ENCODE measurements at places on chromosomes 6 and 20.

GRCh38 chr6:157531169-157531985, 150.4 kb downstream of the ZDHHC14 start:
- DNase-seq, result no peak

GRCh38 chr6:31654574-31655348, 933 bp upstream of the APOM start:
- no peak for DNase-seq

GRCh38 chr6:27873021-27873940, 38.9 kb downstream of the OR2B2 start:
- peak; percentile 20 for DNase-seq

DNA sequence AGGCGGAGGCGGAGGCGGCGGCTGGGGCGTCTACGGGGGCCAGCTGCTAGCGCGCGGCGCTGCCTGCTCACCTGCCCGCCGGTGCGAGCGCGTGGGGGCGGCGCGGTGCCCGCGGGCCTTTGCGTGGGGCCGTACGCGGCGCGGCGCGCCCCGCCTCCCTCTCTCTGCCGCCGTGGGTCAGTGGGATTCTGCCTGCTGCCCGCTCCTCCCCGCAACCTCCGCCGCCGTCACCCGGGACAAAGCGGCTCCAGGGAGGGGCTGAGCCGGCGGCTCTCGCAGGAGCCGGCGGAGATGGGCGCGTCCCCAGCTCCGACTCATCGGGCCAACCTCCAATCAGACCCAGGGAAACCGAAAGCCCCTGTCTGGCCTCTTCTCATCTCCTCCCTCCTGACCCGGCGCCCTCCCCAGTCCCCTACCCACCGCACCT, at the start of gene RCAN2:
TSS of gene RCAN2 (minus strand) at position 249 of the 427 bp plus-strand sequence.
- no peak for DNase-seq

- no peak for DNase-seq
Measured at GRCh38 chr6:89311853-89312531, 3.1 kb downstream of the GABRR2 start.

GRCh38 chr20:50340541-50340940, 149.9 kb downstream of the CEBPB start:
- no peak for DNase-seq

DNA sequence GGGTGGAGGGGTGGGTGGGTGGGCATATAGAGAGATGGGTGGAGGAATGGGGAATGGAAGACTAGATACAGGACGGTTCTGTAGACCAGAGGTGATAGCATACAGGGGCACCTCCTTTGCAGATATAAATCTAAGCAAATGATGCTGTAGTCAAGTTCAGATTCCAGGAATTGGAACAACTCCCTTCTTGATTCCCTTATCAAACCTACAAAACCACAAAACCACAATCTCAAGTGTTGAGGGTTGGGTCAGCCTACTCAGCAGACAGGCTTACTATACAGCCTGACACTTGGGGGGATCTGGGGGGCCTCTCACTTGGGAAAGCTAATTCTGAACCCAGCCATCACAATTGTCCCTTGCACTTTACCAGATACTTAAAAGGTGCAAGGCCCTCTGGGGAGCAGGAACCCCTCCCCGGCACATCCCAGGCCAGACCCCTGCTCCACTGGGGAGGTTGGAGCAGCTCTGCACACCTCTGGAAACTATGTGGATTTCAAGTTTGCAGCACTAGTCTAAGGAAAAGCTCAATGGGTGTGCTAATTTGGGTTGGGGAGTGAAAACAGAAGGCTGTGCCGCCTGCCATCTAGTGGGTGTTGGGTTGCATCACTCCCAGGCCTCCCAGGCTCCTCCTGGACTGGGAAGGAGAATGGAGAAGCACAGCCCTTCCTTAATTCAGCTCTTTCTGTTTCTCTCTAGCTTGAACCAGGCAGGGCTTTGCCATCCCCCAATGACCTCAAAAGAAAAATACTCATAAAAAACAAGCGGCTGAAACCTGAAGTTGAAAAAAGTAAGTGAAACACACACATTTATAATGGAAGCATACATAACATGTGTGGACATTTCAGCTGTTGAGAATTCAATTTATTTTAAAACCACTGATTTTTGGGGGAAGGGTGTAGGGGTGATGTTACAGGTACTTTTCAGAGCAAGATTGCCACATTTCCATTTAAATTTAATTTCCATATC, 121.2 kb upstream of the LAMP5 start:
- no peak for DNase-seq

DNA sequence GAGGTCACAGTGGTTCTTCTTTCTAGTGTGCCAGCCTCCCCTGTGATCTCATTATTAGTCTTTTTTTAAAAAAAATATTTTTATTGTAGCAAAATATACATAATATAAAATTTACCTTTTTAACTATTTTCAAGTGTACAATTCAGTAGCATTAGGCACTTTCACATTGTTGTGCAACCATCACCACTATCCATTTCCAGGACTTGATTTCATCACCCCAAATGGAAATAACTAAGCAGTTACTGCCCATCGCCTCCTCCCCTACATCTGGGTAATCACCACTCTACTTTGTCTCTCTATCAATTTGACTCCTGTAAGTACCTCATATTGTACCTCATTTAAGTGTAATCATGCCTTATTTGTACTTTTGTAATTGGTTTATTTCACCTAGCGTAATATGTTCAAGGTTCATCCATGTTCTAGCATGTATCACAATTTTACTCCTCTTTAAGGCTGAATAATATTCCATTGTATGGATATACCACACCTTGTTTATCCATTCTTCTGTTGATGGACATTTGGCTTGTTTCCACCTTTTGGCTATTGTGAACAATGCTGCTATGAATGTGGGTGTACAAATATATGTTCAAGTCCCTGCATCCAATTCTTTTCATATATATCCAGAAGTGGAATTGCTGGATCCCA, 68.6 kb upstream of the FYN start:
- no peak for DNase-seq

- no peak for DNase-seq
Measured at GRCh38 chr6:1136415-1136774, 175.5 kb upstream of the FOXQ1 start.

DNA sequence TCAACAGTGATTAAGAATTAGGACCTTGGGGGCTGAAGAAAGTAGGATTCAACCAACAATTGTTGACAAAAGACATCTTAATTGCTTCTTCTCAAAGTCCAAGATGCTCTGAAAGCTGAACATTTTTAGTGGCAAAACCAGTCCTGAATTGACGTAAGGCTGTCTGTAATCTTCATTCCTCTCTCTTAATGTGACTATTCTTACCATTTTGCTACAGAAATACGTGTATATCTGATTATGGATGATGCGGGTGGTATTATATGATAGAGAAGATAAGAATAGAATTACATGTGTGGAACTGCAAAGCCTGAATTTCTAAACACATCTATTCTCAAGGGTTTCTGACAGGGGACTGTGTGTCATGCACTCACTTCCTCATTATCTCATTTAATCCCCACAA, 130.3 kb upstream of the SASH1 start:
- DNase-seq, result no peak

- no peak for DNase-seq
Measured at GRCh38 chr6:105509506-105510331, 106.8 kb upstream of the PREP start.

- DNase-seq, result no peak
Measured at GRCh38 chr6:169719117-169719516, 5.2 kb downstream of the PHF10 start.

- DNase-seq, result no peak
Measured at GRCh38 chr6:157849288-157850017, 26.4 kb downstream of the SNX9 start.

DNA sequence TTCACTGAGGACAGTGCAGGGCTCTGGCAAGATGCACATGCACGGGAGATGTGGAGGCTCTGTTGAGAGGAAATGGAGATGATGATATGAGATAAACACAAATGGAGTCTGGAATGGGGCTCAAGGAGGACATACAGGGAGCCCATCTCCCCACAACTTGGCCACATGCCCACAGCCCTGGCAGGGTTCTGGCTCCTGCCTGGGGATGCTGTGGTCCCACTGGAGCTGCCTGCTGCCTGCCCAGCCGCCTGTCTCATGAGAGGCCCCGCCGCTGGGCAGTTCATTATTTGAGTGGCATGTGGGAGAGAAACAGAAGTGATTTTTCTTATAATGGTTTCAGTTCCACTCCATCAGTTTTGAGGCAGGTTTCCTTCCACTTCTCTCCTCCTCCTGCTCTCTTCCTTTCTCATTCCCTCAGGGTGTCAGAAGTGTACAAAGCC, 133.6 kb upstream of the TRAF3IP2 start:
- no peak for DNase-seq

DNA sequence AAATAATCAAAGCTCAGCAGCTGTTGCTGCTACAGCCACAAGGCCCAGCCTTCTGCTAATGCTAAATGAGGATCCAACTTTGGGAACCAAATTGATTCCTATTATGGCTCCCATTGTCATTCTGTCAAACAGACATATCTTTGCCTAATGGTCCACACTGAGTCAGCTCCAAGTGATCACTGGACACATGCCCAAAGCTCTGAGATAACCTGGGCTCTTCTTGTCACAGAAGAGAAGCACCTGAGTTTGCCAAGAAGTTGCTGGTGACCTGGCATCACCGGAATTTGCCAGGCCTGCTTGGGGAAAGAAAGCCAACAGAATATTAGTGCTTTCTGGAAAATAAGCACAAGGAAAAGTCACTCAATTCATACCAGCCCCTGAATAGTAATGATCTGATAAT, 5.8 kb downstream of the TNFRSF21 start:
- DNase-seq, result no peak

DNA sequence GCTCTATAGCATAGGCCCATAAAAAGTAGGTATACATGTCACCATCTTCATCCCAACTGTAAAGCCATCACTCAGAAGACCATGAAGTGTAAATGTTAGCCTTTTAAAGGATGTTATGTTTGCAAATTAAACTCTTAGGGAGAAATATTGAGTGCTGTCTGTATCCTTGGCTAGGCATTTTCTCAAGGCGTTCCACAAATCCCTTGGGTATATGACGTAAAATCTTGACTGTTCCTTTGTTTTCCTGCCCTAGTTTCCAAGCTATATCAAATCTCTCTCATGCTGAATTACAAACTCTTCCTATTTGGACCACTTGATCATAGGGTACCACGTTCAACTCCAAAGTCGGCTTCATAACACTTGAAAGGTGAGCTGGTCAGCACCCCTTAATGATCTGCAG, 486.2 kb downstream of the HDGFL1 start:
- no peak for DNase-seq

All from activated T-helper 1 cell treated with anti-CD3 and anti-CD28 coated beads, Interleukin-2, amount 50 U/mL, for 16 hours (primary cell).